Spinal cord (tissue), 10 donors: ENCODE measurements at places on chromosomes 6 and 20. TPM values are rescaled to one million over a fixed set of nuclear protein-coding genes. Genes with fewer than 3 reads are reported as not detected.

- H3K36me3 ChIP-seq = no peaks in the 10 kb centered on the region
- no peaks in the 10 kb centered on the region for H3K27me3 ChIP-seq
- H3K4me1 ChIP-seq = no peaks in the 10 kb centered on the region
- H3K27ac ChIP-seq = no peak overlapping the region
- no peak overlapping the region for H3K4me3 ChIP-seq
These were observed 45.7 kb downstream of the NKAIN2 start for GRCh38 chr6:123849406-123849805.

DNA sequence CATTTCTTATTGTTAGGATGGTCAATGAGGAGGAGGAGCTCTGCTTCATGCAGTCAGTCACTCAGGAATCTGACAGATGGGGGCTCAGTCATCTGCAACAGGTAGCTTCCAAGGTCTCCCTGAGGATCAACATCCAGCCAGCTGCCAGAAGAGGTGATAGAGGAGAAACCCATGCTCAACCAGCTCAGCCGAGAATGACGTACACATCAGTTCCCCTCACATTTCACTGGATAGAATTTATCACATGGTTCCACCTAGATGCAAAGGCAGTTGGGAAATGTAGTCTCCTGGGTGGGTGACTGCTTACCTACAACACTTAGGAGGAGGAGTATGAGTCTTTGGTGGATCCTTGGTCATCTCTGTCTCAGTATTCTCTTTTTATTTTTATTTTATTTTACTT is 144.5 kb downstream of the CEBPB start:
- H3K27me3 ChIP-seq = no peaks in the 10 kb centered on the region
- DNase-seq = no peak
- H3K36me3 ChIP-seq = no peaks in the 10 kb centered on the region

DNA sequence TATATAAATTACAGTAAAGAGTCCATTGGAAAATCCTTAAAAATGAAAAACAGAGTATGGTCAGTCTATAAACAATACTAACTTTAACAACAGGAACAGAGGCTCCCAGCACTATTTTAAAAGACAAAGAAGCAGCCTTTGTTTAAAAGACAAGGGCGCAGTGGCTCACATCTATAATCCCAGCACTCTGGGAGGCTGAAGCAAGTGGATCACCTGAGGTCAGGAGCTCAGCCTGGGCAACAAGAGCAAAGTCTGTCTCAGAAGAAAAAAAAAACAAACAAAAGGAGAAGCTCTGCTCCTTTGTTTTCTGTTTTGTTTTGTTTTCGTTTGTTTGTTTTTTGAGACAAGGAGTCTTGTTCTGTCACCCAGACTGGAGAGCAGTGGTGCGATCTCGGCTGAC is 89.4 kb downstream of the DTNBP1 start:
- H3K36me3 ChIP-seq = no peaks in the 10 kb centered on the region
- DNase-seq = no peak
- no peaks in the 10 kb centered on the region for H3K4me1 ChIP-seq
- H3K27me3 ChIP-seq = no peaks in the 10 kb centered on the region

- H3K4me1 ChIP-seq = no peaks in the 10 kb centered on the region
- H3K4me3 ChIP-seq = no peak overlapping the region
- DNase-seq = no peak
- H3K27ac ChIP-seq = no peak overlapping the region
These were observed 302.2 kb upstream of the GJE1 start for GRCh38 chr6:141830530-141830929.

DNA sequence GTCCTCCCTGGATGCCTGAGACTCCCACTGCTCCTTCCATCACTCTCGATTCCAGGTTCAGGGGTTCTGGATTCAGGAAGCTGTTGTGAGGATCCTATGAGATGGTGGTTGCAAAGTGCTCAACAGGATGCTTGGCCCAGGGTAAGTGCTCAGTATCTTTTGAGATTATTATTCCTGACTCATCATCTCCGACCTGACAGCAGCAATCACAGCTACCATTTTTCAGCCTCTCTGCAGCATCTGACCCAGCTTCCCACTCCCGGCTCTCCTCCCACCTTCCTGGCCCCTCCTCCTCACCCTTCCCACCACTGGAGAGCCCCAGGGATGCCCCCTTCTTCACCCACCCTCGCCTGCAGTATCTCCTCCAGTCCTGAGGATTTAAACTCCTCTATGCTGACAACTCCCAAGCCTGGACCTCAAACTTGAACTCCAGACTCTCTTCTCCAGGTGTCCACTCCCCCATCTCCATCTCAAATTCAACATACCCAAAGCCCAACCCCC is 36.8 kb upstream of the KCNB1 start:
- H3K4me1 ChIP-seq = no peaks in the 10 kb centered on the region
- no peak overlapping the region for H3K27ac ChIP-seq
- H3K27me3 ChIP-seq = no peaks in the 10 kb centered on the region

SLC22A16 gene
- total RNA-seq = 1.3 TPM
